ENCODE measurements at places on chromosomes 16 and 17. TPM values are rescaled to one million over a fixed set of nuclear protein-coding genes. Genes with fewer than 3 reads are reported as not detected.

DNA sequence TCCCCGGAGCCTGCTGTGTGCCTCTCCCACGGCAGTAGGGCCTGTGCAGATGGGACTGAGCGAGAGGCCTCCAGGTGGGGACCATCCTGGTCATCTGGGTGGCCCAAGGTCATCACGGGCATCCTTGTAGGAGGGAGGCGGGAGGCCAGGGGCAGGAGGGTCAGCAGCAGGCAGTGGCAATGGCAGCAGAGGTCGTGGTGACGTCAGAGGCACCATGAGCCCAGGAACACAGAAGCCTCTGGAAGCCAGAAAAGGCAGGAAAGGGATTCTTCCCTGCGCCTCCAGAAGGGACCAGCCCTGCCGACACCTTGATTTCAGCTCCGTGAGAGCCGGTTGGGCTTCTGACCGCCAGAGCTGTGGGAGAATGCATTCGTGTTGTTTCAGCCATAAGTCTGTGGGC lies 190.3 kb downstream of the BANP start:
- H3K27ac ChIP-seq = no peak overlapping the region
- no peaks in the 10 kb centered on the region for H3K27me3 ChIP-seq
- no peak overlapping the region for H3K4me3 ChIP-seq
- peak; percentile 35 for DNase-seq
- H3K36me3 ChIP-seq = no peaks in the 10 kb centered on the region

GRCh38 chr16:19860166-19861041 lies 24.2 kb downstream of the GPRC5B start:
- no peak for DNase-seq
- no peaks in the 10 kb centered on the region for H3K4me1 ChIP-seq
- H3K27ac ChIP-seq = no peak overlapping the region
- H3K4me3 ChIP-seq = no peak overlapping the region
- no peaks in the 10 kb centered on the region for H3K36me3 ChIP-seq

DNA sequence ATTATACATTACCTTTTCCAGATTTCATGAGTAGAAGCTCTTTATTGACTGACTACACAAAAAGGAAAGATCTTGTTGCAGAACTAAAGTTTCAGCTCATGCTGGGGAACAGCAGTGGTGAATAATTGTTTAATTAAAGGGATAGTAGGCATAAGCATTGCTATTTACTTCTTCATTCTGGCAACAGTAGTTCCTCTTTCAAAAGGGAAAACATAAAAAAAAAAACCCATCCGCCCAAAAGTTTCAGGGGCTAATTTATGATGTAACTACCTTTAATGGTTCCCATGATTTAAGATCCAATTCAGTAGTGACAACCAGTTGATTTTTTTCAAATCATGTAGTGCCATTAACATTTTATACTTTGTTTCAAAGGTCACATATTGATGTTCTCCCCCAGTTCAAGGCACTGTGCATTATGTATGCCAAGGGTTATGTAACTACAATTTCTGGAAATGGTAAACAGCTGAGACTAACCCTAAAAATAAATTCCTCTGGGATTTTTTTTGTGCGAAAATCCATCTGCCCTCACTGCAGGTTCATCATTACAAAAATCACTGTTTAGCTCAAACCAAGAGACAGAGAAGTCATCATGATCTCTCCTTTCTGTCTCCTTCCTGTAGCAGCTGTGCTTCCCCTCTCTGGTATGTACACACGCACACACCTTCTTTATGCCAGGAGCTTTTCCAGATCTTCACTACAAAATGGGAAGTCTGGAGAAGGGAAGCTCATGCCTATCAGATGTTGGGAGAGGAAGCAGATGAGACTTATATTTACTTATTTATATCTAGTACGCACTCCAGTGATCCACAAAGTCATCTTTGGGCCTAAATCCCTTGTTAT lies 2.2 kb upstream of the PHLPP2 start:
- no peaks in the 10 kb centered on the region for H3K4me1 ChIP-seq
- H3K27ac ChIP-seq = peak overlapping the region; percentile 53
- H3K27me3 ChIP-seq = no peaks in the 10 kb centered on the region
- H3K36me3 ChIP-seq = peaks cover 2% of the 10 kb centered on the region
- DNase-seq = no peak

STUB1 gene
- total RNA-seq = 67.4 TPM

FOXJ1 gene
- total RNA-seq = not detected

DNA sequence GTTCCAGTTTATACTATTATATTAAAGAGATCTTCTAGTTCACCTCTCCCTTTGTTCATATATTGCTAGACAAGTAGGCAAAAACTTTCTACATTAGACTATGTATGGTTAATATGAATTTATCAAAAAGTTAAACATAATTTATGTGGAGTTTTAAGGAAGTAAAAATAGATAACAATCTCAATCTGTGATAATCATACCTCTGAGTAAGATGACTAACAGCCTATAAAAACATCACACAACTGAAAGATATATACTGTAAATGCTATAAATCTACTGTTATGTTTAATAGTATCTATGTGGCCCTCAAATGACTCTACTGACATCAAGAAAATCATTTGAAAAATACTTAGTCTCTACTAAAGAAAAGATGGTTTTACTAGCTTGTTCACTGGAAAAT lies 37.1 kb downstream of the AP1G1 start:
- no peak overlapping the region for H3K4me3 ChIP-seq
- no peaks in the 10 kb centered on the region for H3K27me3 ChIP-seq
- no peak overlapping the region for H3K27ac ChIP-seq
- no peaks in the 10 kb centered on the region for H3K4me1 ChIP-seq
- DNase-seq = no peak
